ENCODE measurements at places on chromosomes 5 and 9. TPM values are rescaled to one million over a fixed set of nuclear protein-coding genes. Genes with fewer than 3 reads are reported as not detected.

The SLC6A7 gene
- not detected for total RNA-seq

The CCDC183 gene
- 0.71 TPM for total RNA-seq

The ASPN gene
- 4.0 TPM for total RNA-seq

The FBXL7 gene
- 12.2 TPM for total RNA-seq

The IPO11 gene
- total RNA-seq, result 32.9 TPM

DNA sequence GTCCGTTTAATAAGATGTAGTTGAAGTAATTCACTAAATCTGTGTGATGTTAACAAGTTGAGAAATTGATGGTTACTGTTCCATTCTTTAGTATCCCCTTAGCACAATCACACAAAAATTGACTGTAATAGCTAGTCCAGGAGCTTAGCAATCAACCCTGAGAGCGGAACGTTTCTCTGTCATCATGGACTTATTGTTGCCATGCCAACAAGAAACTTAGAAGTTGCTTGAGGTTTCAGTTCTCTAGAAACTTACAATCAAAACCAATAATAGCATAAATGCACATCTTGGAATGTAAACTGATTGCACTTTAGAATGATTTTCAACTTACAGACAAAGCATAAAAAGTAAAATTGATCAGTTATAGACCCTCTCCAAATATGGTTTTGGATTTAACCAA lies 125.4 kb upstream of the ANKH start:
- DNase-seq, result no peak

DNA sequence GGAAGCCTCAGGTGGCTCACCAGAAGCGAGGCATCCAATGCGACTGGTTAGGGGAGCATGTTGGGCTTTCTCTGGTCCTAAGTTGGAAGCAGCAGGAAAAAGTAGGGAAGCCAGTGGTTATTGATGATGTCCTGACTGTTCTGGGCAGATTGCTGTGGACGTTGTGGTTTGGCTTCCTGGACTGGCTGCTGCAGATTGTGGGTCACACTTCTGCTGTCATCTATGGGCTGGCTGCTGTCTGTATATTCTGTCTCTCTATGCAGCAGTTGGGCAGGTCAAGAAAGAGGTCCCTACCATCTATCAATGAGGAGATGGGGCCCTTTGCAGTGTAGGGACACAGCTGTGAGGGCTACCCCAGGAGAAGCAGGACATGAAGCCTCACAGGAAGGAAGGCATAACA lies 13.5 kb upstream of the MARCHF6 start:
- DNase-seq, result no peak

- DNase-seq, result no peak
These were observed 15.4 kb upstream of the SUSD3 start for GRCh38 chr9:93043122-93043521.

Data from mesenteric fat pad (tissue), 1 donor.